Activated T-cell treated with anti-CD3 and anti-CD28 coated beads, Interleukin-2, amount 50 U/mL, for 48 hours (primary cell): ENCODE measurements at places on chromosomes 7 and 10.

DNA sequence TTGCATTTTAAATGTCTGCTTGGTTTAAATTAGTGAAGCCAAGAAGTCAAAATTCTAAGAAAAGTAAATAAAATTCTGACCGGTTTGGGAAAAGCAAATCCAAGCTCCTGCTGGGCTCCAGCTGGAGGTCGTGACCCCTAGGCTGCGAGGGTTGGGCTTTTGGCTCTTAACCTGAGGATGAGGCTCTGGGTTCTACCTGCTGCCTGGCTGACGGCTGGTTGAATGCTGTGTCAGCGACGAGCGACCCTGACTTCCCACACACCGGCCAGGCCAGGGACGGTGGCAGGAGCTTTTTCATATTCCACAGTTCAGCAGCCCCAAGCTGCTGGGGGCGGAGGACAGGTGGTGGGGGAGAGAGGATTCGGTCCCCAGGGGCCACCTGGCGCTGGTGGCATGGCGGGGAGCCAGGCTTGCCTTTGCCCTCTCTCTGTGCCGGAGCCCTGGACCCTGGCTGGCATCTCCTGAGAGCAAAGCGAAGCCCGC lies 843 bp upstream of the PLPP4 start:
- no peak for DNase-seq

DNA sequence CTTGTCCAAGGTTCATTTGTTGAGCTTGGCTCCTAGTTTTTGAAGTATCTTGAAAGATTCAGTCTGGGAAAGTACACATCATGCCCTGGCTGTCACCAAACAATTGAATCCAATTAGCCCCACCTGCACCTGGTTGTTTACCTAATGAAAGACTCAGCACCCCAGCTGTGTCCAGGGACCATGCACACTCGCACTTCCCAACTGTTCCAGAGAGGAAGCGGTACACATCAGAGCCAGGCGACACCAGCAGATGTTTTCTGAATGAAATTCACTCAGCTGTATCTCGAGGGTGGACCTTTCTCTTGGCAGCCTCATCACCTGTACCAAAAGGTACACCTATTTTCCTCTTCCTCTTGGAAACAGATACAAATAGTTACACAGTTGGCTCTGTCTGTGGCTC lies 216.4 kb upstream of the LRGUK start:
- no peak for DNase-seq

DNA sequence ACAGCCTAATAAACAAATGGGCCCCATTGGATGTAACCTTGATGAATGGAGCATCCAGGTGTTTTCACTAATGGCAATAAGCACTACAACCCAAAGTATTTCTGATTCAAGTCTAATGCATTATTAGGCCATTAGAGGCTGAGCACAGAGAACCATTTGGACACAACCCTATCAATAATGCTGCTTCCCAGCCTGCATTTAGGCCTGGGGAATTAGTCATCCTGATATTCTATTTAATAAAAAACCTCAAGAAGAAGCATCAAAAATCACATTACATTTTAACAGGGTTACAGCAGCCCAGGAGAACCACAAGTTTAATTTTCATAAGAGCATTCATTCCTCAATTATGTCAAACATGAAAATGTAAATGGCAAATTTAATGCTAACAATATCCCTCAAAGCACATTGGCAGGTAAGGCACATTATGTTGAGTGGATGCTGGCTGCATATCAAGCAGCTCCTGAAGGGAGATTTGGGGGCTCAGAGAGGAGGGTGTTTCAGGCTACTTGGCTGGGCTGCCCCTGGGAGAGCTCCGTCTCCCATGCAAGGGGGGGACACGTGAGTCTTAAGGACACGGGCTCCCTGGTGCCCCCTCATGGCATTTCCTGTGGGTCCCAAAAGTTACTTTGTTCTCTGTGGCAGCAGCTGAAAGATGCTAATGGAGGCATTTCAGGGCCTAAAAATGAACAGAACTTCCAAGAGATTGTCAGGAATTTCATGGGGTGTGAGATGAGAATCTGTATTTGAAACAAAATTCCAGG lies 143.4 kb downstream of the HERPUD2 start:
- DNase-seq: no peak

GRCh38 chr10:130171196-130171595 lies 35.0 kb downstream of the GLRX3 start:
- no peak for DNase-seq

DNA sequence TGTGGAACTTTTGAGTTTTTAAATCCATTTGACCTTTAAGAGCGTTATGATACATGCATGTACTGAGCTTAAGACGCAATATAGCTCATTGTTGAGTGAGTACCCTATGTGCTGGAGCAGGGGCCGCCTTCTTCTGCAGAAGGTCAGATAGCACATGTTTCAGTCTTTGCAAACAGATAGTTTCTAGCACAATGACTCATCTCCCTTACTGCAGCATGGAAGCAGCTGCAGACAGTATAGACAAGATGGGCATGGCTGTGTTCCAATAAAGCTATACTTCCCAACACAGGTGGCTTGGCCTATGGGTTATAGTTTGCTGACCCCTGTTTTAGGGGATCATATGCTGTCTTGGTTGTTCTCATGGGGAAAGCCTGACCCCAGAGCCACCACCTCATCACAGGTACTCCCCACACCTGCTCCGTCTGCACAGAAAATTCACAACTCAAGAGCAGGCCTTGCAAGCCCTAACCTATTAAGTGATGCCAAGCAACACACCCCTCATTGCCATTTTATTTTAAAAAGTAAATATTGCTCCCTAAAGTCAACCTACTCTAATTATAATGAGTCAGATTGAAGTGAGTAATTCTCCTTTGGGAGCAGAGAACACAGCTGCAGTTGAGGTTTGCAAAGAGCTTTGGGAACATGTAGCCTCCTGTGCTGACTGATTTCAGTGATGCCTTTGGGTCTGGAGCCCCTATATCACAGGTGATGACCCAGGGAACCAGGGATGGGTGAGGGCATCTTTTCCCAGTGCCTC lies 330.1 kb downstream of the PAXIP1 start:
- no peak for DNase-seq

- DNase-seq: no peak
These were observed 123.8 kb downstream of the PTEN start for GRCh38 chr10:87987206-87987605.

- no peak for DNase-seq
These were observed 1.8 kb upstream of the OPN1SW start for GRCh38 chr7:128777156-128778123.

GRCh38 chr7:40526951-40527715 lies 392.3 kb downstream of the SUGCT start:
- no peak for DNase-seq

- no peak for DNase-seq
These were observed 13.6 kb downstream of the MICU1 start for GRCh38 chr10:72612203-72612826.

DNA sequence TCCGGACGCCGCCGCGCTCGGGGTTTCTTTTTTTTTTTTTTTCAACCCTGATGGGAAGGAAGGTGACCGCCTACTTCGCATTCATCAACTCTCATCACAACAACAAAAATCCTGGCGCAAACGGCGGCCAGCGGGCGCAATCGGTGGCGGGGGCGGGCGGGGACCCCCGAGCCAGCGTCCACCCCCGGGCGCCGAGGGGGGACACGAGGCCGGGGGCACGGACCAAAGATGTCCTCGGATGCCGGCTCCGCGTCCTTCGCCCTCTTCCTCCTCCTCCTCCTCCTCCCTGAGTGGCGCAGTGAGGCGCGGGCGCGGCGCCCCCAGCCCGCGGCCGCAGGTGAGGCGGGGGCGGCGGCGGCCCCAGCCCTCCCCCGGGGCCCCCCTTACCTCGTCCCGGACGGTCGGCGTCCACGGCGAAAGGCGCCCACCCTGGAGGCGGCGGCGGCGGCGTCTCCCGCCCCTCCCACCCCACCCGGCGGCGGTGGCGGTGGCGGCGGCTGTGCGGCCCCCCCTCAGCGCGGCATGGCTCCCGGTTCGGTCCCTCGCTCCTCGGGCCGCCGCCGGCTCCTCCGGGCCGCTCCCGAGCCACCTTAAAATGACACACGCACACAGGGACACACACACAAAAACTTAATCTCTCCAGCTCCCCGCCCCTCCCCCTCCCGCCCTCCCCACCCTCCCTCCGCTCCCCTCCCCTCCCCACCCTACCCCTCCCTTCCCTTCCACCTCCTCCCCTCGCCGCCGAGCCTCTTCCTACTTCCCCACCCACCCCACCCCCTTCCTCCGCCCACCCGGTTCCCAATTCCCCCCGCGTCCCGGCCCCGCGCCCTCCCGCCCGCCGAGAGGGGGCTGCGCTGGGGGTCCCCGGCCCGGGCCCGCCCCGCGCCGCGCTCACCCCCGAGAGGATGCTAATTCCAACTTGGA lies at the start of gene CTBP2:
Gene CTBP2, minus strand, starts transcription at position 632 of the 924 bp plus-strand sequence.
- DNase-seq: peak; percentile 29

GRCh38 chr10:69624245-69624786 lies 5.7 kb upstream of the FAM241B start:
- no peak for DNase-seq

DNA sequence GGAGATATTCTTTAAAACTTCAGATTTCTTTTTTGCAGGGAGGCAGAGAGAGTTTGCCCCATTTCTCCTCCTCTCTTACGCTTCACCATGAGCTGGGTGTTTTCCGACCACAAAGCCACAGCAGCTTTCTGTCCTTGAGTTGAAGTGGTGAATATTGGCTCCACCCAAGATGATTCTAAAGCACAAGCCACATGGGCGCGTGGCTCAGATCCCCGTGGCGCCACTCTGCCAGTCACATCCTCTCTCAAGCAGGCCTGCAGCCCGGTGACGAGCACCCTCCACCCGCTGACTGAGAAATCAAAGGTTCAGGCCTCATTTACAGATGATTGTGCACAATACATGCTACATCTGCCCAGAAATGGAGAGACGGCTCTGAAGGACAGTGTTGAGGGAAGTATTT lies 27.6 kb upstream of the RNF32 start:
- peak; percentile 79 for DNase-seq

GRCh38 chr10:95284807-95285206 lies 6.0 kb downstream of the PDLIM1 start:
- no peak for DNase-seq

DNA sequence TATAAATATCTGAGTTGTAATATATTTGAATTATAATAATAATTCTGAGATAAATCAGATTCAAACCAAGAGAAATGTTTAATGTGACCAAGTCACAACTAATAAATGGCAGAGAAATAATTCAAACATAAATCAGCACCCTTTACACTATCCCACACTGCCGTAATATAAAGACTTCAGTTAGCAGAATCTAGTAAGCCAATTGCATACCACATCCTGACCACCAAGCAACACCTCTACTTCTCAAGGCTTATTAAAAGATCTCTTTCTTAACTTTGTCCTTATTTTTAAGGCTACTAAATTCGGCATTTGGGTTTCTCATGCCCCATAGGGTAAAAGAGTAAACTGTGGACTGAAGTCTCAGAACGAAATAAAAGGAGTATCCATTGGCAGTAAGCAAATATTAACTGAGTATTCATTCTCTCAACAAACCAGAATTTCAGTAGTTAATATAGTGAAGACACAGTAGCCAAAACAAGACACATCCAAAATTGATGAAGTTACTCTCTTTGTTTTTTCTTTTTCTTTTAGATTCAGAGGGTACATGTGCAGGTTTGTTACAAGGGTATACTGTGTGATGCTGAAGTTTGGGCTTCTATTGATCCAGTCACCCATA lies 14.8 kb downstream of the ACBD5 start:
- DNase-seq: no peak

DNA sequence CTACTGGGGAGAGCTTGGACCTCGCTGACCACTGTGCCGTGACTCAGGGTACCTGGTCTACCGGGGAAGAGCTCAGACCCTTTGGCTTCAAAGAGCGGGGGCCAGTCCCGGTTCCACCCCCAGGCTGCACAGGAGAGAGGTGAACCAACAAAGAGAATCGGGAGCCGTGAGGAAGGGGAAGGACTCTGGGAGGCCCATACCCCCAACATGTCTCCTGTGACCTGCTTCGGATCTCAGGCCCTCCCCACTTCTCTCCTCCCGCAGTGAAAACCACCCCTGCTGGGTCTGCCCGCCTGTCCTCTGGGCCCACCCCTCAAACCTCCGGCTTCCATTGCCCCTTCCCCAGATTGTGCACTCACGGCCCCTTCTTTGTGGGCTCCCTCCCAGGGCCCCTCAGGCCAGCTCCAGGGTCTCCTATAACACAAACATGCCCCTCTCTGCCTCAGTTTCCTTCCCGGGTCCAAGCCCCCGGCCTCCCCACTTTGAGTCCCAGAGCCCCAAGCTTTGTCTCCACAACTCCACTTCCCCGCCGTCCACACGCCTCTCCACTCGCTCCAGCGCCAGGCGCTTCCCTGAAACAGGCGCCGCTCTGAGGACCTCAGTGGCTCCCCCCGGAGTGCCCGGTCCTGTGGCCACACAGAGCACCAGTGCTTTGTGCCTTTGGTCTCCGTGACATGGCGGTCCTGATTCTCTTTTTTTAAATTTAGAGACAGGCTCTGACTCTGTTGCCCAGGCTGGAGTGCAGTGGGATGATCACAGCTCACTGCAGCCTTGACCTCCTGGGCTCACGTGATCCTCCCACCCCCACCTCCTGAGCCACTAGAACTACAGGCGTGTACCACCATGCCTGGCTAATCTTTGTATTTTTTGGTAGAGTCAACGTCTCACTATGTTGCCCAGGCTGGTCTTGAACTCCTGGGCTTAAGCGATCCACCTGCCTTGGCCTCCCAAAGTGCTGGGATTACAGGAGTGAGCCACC lies 7.5 kb upstream of the INTS1 start:
- no peak for DNase-seq

- DNase-seq: no peak
These were observed 144.8 kb upstream of the FERD3L start for GRCh38 chr7:19290066-19290465.

DNA sequence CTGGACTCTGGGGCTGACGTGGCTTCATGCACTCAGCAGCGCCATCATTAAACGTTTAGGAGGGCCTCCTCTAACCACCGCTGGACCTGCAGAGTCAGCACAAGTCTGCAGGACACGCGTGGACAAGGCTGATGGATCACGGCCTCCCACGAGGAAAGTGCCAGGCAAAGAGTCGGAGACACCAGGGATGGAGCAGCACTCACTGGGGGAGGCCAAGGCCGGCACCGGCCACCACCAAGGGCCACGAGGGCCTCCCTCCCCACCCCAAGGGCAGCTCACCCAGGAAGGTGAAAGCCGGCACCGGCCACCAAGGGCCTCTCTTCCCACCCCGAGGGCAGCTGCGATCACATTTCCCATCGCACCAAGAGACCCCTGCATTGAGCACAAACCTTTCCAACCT lies 91.5 kb downstream of the DIP2C start:
- no peak for DNase-seq

GRCh38 chr10:10821926-10822325 lies 195.7 kb upstream of the CELF2 start:
- DNase-seq: no peak

DNA sequence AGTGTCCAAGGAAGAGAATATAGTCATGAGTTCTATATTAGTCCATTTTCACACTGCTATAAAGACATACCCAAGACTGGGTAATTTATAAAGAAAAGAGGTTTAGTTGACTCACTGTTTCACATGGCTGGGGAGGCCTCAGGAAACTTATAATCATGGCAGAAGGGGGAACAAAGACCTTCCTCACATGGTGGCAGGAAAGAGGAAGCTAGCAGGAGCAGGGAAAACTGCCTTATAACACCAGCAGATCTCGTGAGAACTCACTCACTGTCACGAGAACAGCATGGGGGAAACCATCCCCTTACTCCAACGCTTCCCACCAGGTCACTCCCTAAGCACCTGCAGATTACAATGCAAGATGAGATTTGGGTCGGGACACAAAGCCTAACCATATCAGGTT lies 139.0 kb upstream of the ZNF438 start:
- no peak for DNase-seq

- DNase-seq: no peak
These were observed 109.6 kb upstream of the SEM1 start for GRCh38 chr7:96819111-96819700.
